ENCODE measurements at places on chromosomes 4 and X. TPM values are rescaled to one million over a fixed set of nuclear protein-coding genes. Genes with fewer than 3 reads are reported as not detected.

GRCh38 chrX:55758033-55758432 is 40.5 kb downstream of the RRAGB start:
- H3K27ac ChIP-seq = no peak overlapping the region
- no peak for DNase-seq
- H3K27me3 ChIP-seq = no peaks in the 10 kb centered on the region

DNA sequence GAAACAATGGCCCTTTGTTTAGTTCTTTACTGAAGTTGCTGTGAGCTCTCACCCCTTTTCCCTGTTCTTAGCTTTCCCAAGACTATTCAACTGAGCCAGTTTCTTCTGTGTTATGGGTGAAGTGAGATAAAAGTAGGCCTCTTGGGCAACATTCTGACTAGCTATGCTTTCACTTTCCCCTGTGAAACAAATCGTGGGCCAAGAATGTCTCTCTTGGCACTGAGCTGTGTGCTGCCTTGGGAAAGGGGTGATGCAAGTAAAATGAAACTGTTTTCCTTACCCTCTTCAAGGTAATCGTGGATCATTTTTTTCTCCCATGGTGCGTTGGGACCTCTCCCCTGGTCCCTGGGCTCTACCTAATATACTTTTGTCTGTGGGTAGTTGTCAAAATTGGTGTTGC is 653.9 kb upstream of the MAGEB2 start:
- no peaks in the 10 kb centered on the region for H3K27me3 ChIP-seq
- no peaks in the 10 kb centered on the region for H3K36me3 ChIP-seq
- no peaks in the 10 kb centered on the region for H3K4me1 ChIP-seq
- DNase-seq = no peak
- no peak overlapping the region for H3K27ac ChIP-seq

- H3K36me3 ChIP-seq = no peaks in the 10 kb centered on the region
- H3K4me3 ChIP-seq = no peak overlapping the region
- H3K4me1 ChIP-seq = no peaks in the 10 kb centered on the region
- no peak for DNase-seq
Observed at GRCh38 chr4:92714640-92715039, 410.9 kb downstream of the GRID2 start.

Gene TRMT2B
- total RNA-seq = 52.5 TPM

Measured in CD4-positive, alpha-beta memory T cell (primary cell).